SK-MEL-5 (cell line): ENCODE measurements at places on chromosomes 3 and 15. TPM values are rescaled to one million over a fixed set of nuclear protein-coding genes. Genes with fewer than 3 reads are reported as not detected.

The PFKFB4 gene
- total RNA-seq = 39.3 and 44.7 TPM in 2 replicates

The BNC1 gene
- not detected in 2 replicates for total RNA-seq

The LEKR1 gene
- 0.21 TPM in 1 of 2 replicates, not detected in the other for total RNA-seq

The CACNA2D3 gene
- total RNA-seq = not detected in 2 replicates

The LPCAT4 gene
- 6.1 and 13.5 TPM in 2 replicates for total RNA-seq

The FAM81A gene
- 21.2 and 22.7 TPM in 2 replicates for total RNA-seq

The ABHD6 gene
- 38.2 and 43.5 TPM in 2 replicates for total RNA-seq

The ZNF385D gene
- not detected in 2 replicates for total RNA-seq

The EPHA6 gene
- not detected in 2 replicates for total RNA-seq

The GPR160 gene
- 3.2 and 3.7 TPM in 2 replicates for total RNA-seq

The SKOR1 gene
- 0.03 TPM in 1 of 2 replicates, not detected in the other for total RNA-seq

The CX3CR1 gene
- not detected in 2 replicates for total RNA-seq

The ATP8B4 gene
- 1.2 and 2.0 TPM in 2 replicates for total RNA-seq

The ISL2 gene
- 0.11 TPM in 1 of 2 replicates, not detected in the other for total RNA-seq

The TMEM158 gene
- total RNA-seq = 2.7 and 4.2 TPM in 2 replicates

The GPR176 gene
- 5.3 and 6.3 TPM in 2 replicates for total RNA-seq

The CDHR4 gene
- total RNA-seq = not detected in 2 replicates

The STXBP5L gene
- total RNA-seq = 2.0 and 2.8 TPM in 2 replicates

The TM4SF1 gene
- 60.2 and 65.0 TPM in 2 replicates for total RNA-seq

The GNAT1 gene
- not detected in 2 replicates for total RNA-seq

The RPL35A gene
- total RNA-seq = 1,758 and 1,770 TPM in 2 replicates

The NEIL1 gene
- 0.29 and 0.40 TPM in 2 replicates for total RNA-seq

The GABRA5 gene
- total RNA-seq = 11.1 and 11.6 TPM in 2 replicates

The FBXW12 gene
- not detected in 2 replicates for total RNA-seq

The ST3GAL6 gene
- total RNA-seq = 254 and 271 TPM in 2 replicates

The SOX14 gene
- total RNA-seq = not detected in 2 replicates

The FBXL2 gene
- total RNA-seq = 8.8 and 9.7 TPM in 2 replicates

The SRGAP3 gene
- 2.1 and 3.0 TPM in 2 replicates for total RNA-seq

The SERPINI1 gene
- 14.4 and 14.6 TPM in 2 replicates for total RNA-seq

The ALDH1A2 gene
- 0.18 TPM in 1 of 2 replicates, not detected in the other for total RNA-seq

The CD96 gene
- 60.5 and 72.2 TPM in 2 replicates for total RNA-seq
